ENCODE measurements at places on chromosomes 16 and 17.

GRCh38 chr16:912684-913613 lies 57.8 kb downstream of the LMF1 start:
- DNase-seq, result no peak

GRCh38 chr16:21256636-21257035 lies 21.5 kb downstream of the CRYM start:
- no peak for DNase-seq

DNA sequence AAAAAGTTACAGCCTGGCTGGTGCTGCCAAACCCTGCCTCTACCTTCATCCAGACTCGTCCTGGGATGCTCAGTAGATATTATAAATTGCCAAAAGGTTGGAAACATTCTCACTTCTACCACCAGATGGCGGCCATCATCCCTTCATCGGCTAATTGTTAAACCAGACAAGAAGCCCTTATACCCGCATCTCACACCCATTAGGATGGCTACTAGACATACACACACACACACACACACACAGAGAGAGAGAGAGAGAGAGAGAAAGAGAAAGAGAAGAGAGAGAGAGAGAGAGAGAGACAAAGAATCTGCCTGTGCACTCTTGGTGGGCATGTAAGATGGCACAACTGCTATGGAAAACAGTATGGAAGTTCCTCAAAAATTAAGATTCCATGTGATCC lies 15.0 kb upstream of the SCIMP start:
- peak; percentile 70 for DNase-seq

DNA sequence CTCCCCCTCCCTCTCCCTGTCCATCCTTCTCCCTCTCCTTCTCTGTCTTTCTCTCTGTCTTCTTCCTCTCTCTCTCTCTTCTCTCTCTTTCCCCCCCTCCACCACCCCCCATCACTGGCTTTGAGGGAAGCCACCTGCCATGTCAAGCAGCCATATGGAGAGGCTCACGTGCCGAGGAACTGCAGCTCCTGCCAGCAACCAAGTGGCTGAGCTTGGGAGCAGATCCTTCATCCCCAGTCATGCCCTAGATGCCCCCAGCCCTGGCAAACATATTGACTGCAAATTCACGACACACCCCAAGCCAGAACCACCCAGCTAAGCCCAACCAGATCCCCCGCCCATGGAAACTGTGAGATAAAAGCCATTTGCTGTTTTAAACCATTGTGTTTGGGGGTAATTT lies 40.9 kb upstream of the RBFOX3 start:
- no peak for DNase-seq

All from hematopoietic multipotent progenitor cell treated with erythropoietin and hydrocortisone succinate and interleukin-3 and kit ligand, for 17 days (in vitro differentiated cells).